ENCODE measurements at places on chromosomes 12 and 14.

DNA sequence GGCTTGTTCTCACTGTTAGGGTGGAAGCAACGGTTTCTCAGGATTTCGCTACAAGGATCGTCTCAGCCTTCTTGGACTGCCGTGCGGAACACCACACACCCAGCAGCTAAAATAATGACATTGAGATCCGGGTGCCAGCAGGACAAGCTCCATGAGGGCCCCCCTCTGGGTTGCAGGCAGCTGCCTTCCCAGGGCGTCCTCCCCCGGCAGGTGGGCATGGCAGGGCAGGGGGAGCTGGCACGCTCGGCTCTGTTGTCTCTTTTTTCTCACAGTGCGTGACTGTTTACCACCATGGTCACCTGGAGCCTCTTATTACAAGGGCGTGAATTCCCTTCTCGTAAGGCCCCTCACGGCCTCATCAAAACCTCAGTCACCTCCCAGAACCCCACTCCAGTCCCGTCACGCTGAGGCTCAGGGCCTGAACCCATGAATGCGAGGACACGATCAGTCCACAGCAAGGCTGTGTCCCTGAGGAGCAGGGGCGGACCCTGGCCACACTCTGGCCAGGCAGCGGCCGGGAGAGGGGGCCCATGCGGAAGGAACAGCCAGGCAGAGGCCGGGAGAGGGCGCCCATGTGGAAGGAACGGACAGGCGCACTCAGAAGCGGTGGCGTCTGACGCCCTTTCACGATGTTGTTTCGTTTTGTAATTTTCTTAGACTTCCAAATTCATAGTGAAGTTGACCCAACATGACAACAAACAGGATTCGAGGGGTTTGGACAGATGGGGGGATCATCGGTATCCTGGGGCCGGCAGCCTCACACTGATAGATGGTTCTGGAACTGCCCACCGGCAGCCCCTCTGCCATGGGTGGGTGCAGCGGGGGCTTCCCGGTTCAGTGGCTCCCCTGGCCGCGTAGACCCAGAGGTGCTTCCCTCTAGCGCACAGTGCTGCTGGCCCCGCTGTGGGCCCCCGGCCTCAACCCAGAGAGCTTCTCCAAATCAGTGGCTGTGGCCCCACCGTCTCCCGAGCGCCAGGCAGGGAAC lies 10.0 kb downstream of the LRCOL1 start:
- peak; percentile 45 for DNase-seq

DNA sequence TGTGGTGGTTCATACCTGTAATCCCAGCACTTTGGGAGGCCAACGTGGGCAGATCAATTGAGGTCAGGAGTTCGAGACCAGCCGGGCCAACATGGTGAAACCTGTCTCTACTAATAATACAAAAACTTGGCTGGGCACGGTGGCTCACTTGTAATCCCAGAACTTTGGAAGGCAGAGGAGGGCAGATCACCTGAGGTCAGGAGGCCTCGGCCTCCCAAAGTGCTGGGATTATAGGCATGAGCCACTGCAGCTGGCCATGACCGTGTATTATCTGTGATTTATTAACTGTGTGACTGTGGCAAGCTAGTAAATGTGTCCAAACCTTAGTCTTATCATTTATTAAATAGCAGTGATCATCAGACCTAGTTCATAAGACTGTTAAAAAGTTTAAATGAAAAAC lies 7.1 kb upstream of the ITPK1 start:
- DNase-seq = no peak

GRCh38 chr14:71348394-71348793 lies 441.1 kb downstream of the PCNX1 start:
- no peak for DNase-seq

GRCh38 chr14:90743425-90743824 lies 72.8 kb downstream of the TTC7B start:
- no peak for DNase-seq

GRCh38 chr12:118237052-118237665 lies 101.2 kb downstream of the PEBP1 start:
- DNase-seq = no peak

DNA sequence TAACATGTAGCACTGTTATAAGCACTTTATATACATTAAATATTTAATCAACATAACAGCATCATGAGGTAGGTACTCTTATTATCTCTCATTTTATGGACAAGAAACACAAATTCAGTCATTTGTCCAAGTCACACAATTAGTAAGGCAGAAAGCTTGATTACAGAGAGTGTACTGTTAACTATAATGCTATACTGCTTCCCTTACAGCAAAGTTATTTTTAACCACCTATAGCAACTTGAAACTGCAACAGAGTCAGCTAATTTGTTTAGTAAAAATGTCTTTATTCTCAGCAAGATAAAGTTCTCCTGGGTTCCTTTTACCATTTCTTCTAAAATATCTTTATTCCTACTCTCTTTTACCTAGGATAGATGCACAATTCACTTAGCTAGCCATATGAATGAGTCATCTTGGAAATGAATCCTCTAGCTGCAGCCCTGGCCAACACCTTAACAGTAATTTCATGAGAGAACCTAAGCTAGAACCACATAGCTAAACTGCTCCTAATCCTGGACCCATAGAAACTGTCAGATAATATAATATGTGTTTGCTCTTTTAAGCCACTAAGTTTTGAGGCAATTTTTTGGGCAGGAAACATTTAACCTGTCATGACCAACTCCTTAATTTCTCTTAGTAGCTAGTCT lies 90.2 kb upstream of the HECTD1 start:
- no peak for DNase-seq

GRCh38 chr12:4771960-4772566 lies 51.9 kb downstream of the GALNT8 start:
- DNase-seq = no peak

- DNase-seq = no peak
Observed at GRCh38 chr12:88553941-88554658, 26.2 kb downstream of the KITLG start.

GRCh38 chr14:100807496-100807895 lies 18.4 kb upstream of the MEG3 start:
- DNase-seq = no peak

- peak; percentile 36 for DNase-seq
Observed at GRCh38 chr12:68113644-68114043, 45.9 kb downstream of the IFNG start.

GRCh38 chr14:102951034-102951433 lies 28.6 kb downstream of the AMN start:
- DNase-seq = no peak

DNA sequence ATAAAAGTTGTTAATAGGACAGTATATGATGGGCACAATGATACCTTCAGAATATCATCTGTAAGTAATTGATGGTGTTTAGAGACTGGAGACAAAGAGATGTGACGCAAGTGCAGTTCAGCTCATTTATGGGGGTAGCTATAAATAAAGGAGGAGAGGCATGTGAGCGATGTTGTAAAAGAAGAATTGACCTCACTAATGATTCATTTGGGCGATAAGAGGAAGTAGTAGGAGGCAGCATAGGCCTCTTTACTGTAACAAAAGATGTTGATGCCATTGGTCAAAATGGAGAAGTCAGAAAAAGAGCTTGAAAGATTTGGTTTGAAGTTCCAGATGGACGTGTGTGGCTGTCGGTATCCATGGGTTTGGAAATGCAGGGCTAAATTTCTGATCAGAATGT lies 70.0 kb downstream of the FLRT2 start:
- DNase-seq = no peak

- DNase-seq = no peak
Observed at GRCh38 chr12:112809684-112810083, 18.1 kb downstream of the RPH3A start.

GRCh38 chr12:83827860-83828259 lies 1084.7 kb downstream of the SLC6A15 start:
- no peak for DNase-seq

DNA sequence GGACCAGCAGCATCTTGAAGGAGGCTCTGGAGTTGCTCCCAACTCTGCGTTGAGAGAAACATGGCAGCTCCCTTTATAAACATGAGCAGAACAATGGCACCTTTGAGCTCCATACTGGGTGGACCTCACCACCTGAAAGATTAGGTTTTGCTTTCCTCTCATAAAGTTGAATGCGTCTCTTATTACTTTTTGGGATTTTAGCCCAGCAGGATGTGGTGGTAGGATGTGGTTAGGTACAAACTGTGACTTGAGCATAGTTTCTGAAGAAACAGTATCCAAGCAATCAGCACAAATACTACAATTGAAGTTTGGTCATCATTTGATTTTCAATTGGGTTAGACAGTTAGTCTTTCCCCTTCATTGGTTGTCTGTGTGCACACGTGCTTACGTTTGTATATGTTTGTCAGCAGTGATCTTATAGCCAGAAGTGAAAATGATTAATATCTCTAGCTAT lies at the start of gene PRR4:
TSS of gene PRR4 (minus strand) at position 51 of the 454 bp plus-strand sequence. CDS start at position 13, 38 bp downstream.
- DNase-seq = peak; percentile 11

DNA sequence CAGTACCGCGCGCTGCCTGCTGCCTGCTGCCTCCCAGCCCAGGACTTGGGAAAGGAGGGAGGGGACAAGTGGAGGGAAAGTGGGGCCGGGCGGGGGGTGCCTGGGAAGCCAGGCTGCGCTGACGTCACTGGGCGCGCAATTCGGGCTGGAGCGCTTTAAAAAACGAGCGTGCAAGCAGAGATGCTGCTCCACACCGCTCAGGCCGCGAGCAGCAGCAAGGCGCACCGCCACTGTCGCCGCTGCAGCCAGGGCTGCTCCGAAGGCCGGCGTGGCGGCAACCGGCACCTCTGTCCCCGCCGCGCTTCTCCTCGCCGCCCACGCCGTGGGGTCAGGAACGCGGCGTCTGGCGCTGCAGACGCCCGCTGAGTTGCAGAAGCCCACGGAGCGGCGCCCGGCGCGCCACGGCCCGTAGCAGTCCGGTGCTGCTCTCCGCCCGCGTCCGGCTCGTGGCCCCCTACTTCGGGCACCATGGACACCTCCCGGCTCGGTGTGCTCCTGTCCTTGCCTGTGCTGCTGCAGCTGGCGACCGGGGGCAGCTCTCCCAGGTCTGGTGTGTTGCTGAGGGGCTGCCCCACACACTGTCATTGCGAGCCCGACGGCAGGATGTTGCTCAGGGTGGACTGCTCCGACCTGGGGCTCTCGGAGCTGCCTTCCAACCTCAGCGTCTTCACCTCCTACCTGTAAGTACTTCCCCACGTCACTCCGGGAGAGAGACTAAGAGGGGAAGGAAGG lies at the start of gene LGR5:
TSS of gene LGR5 (plus strand) at position 186 of the 732 bp plus-strand sequence. CDS start at position 469, 283 bp downstream.
- DNase-seq = peak; percentile 31

GRCh38 chr14:75979071-75979571 lies 2.7 kb downstream of the TGFB3 start:
- peak; percentile 20 for DNase-seq

DNA sequence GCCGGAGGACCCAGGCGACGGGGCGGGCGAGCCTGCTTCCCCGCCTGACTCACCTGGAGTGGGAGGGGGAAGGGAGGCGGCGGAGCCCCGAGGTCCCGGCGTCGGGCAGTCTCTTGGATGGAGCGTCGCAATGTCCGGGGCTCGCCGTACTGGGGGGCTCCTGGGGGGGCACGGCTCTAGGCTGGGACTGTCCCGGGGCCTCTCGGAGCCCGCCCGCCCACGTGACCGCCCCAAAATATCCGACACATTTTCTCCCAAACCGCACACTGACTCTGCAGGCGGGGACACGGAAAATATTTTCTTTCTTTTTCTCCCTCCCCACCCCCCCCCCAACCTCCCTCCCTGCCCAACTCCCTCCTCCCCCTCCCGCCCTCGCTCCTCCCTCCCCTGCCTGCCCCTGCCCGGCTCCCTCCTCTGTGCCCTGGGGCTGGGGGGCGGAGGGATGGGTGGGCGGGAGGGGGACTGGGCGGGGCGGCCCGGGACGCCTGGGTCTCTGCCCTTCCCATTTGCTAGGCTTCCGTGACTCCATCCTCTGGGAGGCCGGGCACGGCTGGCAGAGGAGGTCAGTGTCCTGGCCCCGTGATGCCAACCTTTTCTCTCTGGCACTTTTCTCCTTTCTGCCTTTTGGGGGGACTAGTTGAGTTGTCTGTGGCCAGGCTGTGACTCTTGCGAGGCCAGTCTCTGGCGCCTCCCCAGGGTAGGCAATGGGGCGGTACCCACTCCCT lies at the start of gene RARG:
TSS of gene RARG (minus strand) at position 289 of the 725 bp plus-strand sequence. CDS start 4,664 bp downstream, outside the sequence.
- peak; percentile 75 for DNase-seq

GRCh38 chr12:64323476-64324225 lies 66.9 kb downstream of the C12orf56 start:
- no peak for DNase-seq

- no peak for DNase-seq
Observed at GRCh38 chr12:20442322-20442721, 74.0 kb downstream of the PDE3A start.

DNA sequence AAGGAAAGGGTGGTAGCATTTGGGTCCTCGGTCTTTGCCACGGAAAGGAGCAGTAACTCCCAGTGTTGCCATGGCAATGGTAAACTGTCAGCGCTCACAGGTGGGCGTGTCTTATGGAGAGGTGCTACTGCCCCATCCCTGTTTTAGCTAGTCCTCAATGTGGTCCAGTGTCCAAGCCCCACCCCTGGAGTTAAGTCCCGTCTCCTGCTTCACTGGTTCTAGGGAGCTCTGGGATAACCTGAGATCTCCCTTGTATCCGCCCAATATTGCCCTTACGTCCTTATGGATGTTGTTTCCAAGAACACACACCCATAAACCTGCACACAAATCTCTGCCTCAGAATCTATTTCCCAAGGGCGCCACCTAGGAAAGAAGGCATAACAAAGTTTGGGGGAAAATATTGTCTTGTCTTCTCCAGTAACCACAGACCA lies 64.2 kb downstream of the SPRING1 start:
- DNase-seq = peak; percentile 5
